ENCODE measurements at places on chromosomes 12 and 14. TPM values are rescaled to one million over a fixed set of nuclear protein-coding genes. Genes with fewer than 3 reads are reported as not detected.

DNA sequence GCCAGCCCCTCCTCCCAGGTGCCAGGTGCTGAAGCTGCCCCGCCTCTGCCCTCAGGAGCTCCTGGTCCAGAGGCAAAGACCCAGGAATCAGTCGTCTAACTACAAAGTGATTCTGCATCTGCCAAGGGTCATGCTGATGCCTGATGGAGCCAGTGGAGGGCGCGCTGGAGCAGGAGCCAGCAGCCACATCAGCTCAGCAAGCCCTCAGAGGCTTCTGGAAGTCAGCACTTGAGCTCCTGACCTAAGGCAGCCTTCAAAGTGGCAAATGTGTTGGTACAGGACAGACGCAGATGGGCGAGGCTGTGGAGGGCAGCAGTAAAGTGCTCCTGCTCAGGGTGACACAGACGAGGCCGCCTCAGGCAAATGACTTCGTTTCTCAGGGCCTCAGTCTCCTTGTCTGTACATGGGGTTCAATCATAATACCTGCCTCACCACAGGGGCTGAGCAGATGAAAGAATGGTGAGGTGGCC, 10.9 kb downstream of the C12orf43 start:
- no peak overlapping the region for H3K4me3 ChIP-seq
- H3K36me3 ChIP-seq: peaks cover 8% of the 10 kb centered on the region
- peaks cover 5% of the 10 kb centered on the region for H3K4me1 ChIP-seq
- H3K27ac ChIP-seq: peak overlapping the region; percentile 79
- no peak for DNase-seq

DNA sequence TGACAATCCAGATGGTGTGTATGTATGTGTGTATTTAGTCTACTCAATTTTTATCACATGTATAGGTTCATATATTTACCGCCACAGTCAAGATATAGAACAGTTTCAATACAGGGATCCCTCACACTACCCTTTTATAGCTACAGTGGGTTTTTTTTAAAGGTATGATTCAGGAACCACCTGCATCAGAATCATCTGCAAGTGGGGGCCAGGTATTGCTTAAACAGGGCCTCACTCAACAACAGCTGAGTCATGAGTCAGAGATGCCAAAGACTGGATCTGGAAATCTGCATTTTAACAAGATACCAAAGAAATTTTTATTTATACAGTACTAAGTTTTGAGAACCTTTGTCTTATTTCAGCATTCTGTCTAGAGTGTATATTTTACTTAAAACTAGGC, 117.6 kb downstream of the SLC35F4 start:
- no peak overlapping the region for H3K4me3 ChIP-seq
- H3K27ac ChIP-seq: no peak overlapping the region
- no peaks in the 10 kb centered on the region for H3K4me1 ChIP-seq
- H3K36me3 ChIP-seq: no peaks in the 10 kb centered on the region
- no peak for DNase-seq

DNA sequence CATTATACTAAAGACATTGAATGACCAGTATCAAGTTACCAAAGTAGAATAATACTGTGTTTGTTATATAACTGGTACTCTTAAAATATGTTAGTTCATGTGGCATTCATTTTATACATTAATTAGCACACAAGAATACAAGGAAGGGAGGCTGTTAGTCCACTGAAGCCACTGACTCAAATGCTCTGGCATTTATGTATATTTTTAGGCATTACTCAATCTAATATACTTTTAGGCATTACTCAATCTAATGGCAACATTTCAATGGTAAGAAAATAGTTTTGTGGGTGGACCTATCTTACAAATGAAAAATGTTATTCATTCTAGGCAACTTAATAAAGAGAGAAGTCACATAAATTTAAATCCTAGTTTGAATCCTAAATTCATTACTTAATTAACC, 874.4 kb upstream of the USP15 start:
- no peak overlapping the region for H3K27ac ChIP-seq
- no peaks in the 10 kb centered on the region for H3K4me1 ChIP-seq
- no peaks in the 10 kb centered on the region for H3K36me3 ChIP-seq
- no peaks in the 10 kb centered on the region for H3K27me3 ChIP-seq

- H3K27ac ChIP-seq: no peak overlapping the region
- no peaks in the 10 kb centered on the region for H3K36me3 ChIP-seq
- H3K4me3 ChIP-seq: no peak overlapping the region
- no peak for DNase-seq
- peaks cover 7% of the 10 kb centered on the region for H3K27me3 ChIP-seq
These were observed 322.0 kb downstream of the AACS start for GRCh38 chr12:125387206-125387605.

- H3K36me3 ChIP-seq: no peaks in the 10 kb centered on the region
- no peak for DNase-seq
- no peak overlapping the region for H3K27ac ChIP-seq
- no peak overlapping the region for H3K4me3 ChIP-seq
- no peaks in the 10 kb centered on the region for H3K4me1 ChIP-seq
- no peaks in the 10 kb centered on the region for H3K27me3 ChIP-seq
These were observed 1750.7 kb upstream of the FLRT2 start for GRCh38 chr14:83779266-83779665.

DNA sequence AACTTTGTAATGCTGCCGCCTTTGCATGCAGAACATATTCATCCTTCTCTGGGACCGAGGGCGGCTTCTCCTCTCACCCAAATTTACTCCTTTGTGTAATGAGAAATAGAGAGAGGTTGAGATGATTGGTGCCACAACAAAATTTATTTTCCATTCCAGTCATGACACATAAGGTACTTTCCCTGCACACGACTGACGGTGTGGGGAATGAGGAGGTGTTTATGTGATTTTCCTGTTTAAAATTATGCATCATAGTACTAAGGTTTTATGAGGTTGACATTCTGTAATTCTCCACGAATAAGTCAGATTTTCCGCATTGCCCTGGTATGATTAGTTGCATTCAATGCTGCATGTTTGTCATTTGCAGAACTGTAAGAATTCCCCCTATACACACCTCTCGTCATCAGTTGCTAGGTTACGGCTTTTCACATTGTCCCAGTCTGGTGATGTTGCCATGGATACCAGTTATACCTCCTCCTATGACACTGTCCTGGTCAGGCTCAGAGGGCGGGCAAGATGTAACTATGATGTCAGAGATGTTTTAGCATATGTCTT, 23.1 kb downstream of the BICDL1 start:
- no peaks in the 10 kb centered on the region for H3K36me3 ChIP-seq
- H3K27ac ChIP-seq: peak overlapping the region; percentile 99
- peaks cover 55% of the 10 kb centered on the region for H3K4me1 ChIP-seq
- H3K4me3 ChIP-seq: peak overlapping the region; percentile 87

GRCh38 chr12:124720004-124720680, 143.5 kb downstream of the SCARB1 start:
- no peak for DNase-seq
- no peaks in the 10 kb centered on the region for H3K4me1 ChIP-seq
- no peaks in the 10 kb centered on the region for H3K27me3 ChIP-seq
- no peak overlapping the region for H3K4me3 ChIP-seq

- H3K27ac ChIP-seq: no peak overlapping the region
- no peaks in the 10 kb centered on the region for H3K4me1 ChIP-seq
- no peak overlapping the region for H3K4me3 ChIP-seq
- no peaks in the 10 kb centered on the region for H3K27me3 ChIP-seq
These were observed 259.0 kb downstream of the CCDC59 start for GRCh38 chr12:82099216-82099615.

DNA sequence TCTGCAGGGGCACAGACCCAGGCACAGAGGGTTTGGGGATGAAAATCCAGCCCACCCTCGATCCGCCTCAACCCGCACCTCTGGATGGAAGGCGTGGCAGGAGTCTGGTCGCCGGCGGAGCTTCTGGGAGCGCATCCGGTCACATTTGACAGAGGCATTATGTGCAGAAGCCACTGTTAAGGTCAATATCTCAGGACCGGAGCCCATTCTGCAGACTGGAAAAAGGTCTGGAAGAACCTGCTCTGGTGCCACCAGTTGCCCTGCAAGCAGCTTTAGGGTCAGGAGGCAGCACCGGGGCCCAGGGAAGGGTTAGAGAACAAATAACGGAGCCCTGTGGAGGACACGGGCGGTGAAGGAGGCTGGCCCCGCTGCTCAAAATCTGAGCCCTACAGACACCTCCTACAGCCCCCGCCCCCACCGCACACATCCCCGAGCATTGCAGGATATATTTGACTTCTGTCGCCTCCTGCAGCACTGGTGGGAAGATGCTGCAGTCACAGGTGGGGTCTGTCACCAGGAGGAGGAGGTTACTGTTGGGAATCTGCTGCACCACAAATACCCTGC, 25.1 kb upstream of the LRTM2 start:
- no peak for DNase-seq
- H3K27me3 ChIP-seq: no peaks in the 10 kb centered on the region
- H3K27ac ChIP-seq: peak overlapping the region; percentile 27
- peak overlapping the region; percentile 74 for H3K4me3 ChIP-seq

Gene BDKRB1
- total RNA-seq: not detected

Gene EGLN3
- total RNA-seq: 10.3 TPM

Gene VRTN
- total RNA-seq: not detected

Gene ZFHX2
- 0.27 TPM for total RNA-seq

Gene GPX2
- not detected for total RNA-seq
